ENCODE measurements at places on chromosomes 2 and 18.
A peak's percentile ranks its signal among the peaks of the same experiment; 100 is the strongest.

DNA sequence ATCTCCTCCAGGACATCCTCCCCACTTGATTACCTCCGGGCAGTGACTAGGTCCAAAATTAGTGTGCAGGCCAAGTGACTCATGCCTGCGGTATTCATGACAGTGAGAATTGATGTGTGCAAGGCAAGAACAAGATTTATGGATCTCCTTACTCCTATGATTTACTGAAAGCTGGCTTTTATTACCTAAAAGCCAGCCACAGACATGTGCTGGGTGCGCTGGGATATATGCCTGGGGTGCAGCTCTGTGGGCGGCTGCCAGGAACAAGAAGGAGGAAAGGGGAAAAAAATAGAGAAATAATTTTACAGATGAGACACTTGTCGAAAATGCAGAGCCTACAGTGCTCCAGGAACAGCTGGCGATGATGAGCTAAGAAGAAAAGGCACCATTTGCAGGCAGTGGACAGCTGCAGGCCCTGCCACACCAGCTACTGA lies 359.3 kb downstream of the CMPK2 start:
- no peak overlapping the region for H3K27ac ChIP-seq
- no peak for DNase-seq
- no peaks in the 10 kb centered on the region for H3K36me3 ChIP-seq
- no peak overlapping the region for H3K4me3 ChIP-seq

DNA sequence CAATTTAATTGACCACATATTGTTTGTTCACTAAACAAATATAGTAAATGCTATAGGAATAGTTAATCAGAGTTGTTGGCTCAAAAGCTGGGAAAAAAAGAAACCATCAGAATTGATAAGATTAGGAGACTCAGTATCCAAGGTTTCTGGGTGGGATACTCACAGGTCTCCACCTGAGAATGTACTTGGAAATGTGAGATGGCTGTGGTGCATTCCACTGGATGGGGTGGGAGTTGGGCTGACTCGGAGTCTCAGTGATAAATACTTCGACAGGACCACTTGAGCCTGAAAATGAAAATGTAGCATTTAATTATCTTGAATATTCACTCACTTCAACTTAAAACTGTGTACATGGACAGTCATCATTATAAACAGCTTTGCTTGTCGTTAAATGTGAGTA lies 21.2 kb downstream of the FN1 start:
- no peaks in the 10 kb centered on the region for H3K4me1 ChIP-seq
- no peaks in the 10 kb centered on the region for H3K36me3 ChIP-seq
- no peak overlapping the region for H3K4me3 ChIP-seq
- DNase-seq = no peak
- no peak overlapping the region for H3K27ac ChIP-seq
- no peaks in the 10 kb centered on the region for H3K27me3 ChIP-seq

DNA sequence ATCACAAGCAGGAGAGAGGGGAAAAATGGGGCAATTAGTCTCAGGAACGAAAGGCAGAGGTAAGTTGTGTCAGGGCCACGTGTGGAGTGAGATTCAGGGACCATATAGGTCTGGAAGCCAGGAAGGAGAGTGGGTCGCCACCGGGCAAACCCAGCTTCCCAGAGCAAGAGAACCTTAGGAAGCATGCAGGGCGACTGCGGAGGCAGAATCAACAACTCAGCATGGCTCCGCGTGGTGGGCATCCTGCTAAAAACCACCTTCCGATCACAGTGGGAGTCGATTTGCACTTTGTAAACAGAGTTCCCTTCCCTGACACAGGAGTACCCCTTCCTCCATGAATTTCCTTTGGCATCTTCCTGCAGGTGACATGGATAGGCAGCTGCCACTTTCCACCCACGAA lies 114.6 kb downstream of the TTC32 start:
- H3K27me3 ChIP-seq = no peaks in the 10 kb centered on the region
- no peaks in the 10 kb centered on the region for H3K4me1 ChIP-seq
- no peak overlapping the region for H3K4me3 ChIP-seq
- no peak overlapping the region for H3K27ac ChIP-seq
- no peaks in the 10 kb centered on the region for H3K36me3 ChIP-seq
- DNase-seq = no peak

DNA sequence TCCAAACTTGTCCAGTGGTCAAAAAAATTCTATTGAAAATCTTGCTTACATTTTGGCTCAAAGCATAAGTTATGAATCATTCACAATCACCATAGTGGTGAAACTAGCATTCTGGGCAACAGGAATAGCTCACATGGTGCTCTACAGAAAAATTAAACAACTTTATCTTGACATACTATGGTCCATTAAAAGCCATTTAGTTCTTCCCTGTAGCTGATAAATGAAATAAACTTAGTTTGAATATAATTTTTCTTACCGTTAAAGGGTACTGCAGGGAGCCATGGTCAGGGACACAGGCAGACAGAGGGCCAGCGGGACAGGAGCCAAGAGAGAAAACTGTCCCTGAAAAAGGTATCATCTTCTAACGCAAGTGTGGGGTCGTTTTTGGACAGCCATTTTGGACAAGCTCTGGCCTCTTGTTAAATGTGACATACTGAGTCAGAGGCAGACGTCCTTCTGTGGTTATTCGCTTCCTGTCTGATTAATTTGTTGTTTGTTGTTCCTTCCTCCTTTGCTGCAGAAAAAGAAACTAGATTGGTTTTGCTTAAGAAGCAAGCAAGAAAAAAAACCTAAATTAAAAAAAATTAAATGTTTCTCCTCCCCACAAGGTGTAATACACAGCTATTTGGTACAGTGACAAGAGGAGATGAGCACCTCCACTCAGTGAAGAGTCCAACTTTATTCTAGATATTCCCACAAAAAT lies at the start of gene WIPF1:
TSS of gene WIPF1 (minus strand) at position 460 of the 703 bp plus-strand sequence. CDS start 12,231 bp downstream, outside the sequence.
- H3K36me3 ChIP-seq = no peaks in the 10 kb centered on the region
- H3K27ac ChIP-seq = peak within 1 kb of the TSS; percentile 82
- DNase-seq = peak; percentile 70
- H3K4me3 ChIP-seq = no peak within 1 kb of the TSS
- H3K4me1 ChIP-seq = peaks cover 38% of the 10 kb centered on the region
- H3K27me3 ChIP-seq = no peaks in the 10 kb centered on the region

- H3K4me1 ChIP-seq = peaks cover 4% of the 10 kb centered on the region
- no peaks in the 10 kb centered on the region for H3K27me3 ChIP-seq
- no peak overlapping the region for H3K4me3 ChIP-seq
- no peak overlapping the region for H3K27ac ChIP-seq
- DNase-seq = no peak
Measured at GRCh38 chr2:151267537-151267936, 5.9 kb upstream of the RBM43 start.

DNA sequence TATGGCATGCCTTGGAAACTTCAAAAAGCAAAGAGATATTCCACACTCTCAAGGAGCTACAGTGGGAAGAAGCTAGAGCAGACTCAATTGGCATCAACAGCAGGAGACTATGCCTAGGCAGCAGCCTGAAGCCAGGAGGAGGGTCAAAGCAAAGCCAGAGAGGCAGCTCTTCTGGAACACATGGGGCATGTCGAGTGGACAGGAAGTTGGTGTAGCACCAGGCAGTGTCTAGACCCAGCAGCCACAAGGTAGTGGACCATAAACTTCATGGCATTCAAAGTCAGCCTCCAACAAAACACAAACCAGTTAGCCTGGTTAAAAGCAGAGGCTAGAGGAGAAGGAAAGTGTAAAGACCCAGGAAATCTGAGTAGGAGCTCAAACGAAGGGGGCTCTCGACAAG lies 311.2 kb upstream of the PKDCC start:
- no peak for DNase-seq
- H3K4me3 ChIP-seq = no peak overlapping the region

DNA sequence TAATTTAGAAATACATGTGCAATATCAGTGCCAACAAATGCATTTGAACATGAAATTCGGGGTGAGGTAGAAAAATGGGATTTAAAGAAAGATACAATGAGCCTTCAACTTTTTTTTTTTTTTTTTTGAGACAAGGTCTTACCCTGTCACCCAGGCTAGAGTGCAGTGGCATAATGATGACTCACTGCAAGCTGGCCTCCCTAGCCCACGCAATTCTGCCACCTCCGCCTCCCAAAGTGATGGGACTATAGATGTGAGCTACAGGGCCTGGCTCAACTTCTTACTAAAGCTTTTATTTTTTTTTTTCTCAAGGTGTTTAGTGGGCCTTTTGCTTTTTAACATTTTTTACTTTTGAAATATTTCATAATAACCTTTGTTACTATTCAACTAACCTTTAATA lies 365.6 kb downstream of the LRRTM4 start:
- no peak for DNase-seq
- no peaks in the 10 kb centered on the region for H3K4me1 ChIP-seq
- H3K4me3 ChIP-seq = no peak overlapping the region
- H3K27ac ChIP-seq = no peak overlapping the region
- no peaks in the 10 kb centered on the region for H3K27me3 ChIP-seq

DNA sequence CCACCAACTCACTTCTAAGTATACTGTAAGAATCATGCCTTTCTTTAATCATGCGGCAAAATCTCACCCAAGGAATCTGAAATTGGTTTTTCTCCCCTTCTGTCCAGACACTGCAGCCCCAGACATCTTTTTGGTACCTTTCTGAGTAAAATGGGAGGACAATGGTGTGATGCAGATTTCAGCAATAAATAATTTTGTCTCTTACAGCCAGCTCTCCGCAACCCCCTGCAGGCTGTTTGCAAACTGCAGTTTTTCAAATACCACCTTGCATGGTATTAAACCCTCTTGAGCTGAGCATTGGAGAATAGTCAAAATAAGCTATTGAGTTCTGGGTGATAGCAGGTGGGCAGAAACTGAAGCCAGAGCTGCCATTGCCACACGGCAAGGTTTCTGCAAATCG lies 32.2 kb downstream of the GPR39 start:
- no peak overlapping the region for H3K4me3 ChIP-seq
- no peak for DNase-seq
- H3K27me3 ChIP-seq = no peaks in the 10 kb centered on the region
- H3K36me3 ChIP-seq = no peaks in the 10 kb centered on the region

DNA sequence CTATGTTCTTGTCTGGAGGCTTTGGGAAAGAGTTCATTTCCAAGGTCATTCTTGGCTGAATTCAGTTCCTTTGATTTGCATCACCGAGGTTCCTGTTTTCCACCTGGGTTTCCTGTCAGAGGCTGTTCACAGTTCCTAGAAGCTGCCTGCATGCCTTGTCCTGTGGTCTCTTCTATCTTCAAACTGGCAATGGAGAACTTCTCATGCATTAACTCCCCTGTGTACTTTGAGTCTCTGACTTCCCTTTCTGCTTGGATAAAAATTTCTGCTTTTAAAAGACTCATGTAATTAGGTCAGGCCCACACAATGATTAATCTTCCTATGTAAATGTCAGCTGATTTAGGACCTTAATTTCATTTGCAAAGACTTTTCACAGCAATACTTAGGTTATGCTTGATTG lies 499.3 kb upstream of the FANCL start:
- H3K4me3 ChIP-seq = no peak overlapping the region
- no peak overlapping the region for H3K27ac ChIP-seq
- H3K27me3 ChIP-seq = no peaks in the 10 kb centered on the region
- DNase-seq = no peak
- H3K36me3 ChIP-seq = no peaks in the 10 kb centered on the region
- no peaks in the 10 kb centered on the region for H3K4me1 ChIP-seq

DNA sequence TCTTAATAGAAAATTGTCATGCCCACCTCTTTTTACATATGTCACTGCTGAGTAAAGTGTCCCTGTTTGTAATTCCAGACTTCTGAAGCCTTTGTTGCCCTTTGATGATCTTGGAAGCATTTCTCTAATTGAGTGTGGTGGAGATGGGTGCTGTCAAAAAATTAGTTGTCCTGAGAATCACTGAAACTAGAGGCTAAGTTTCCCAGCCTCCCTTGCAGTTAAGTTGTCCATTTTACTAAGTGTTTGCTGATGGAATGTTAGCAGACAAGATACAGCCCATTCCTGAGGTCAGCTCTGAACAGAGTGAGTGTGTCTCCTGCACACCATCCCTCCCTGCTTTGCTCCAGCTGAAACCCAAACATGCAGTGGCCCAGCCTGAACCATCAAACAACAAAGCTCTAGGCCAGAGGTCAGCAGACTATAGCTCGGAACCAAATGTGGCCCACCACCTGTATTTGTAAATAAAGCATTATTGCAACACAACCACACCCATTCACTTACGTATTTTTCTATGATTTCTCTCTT lies 28.1 kb upstream of the TMEM177 start:
- H3K4me1 ChIP-seq = no peaks in the 10 kb centered on the region
- H3K27ac ChIP-seq = no peak overlapping the region
- no peaks in the 10 kb centered on the region for H3K27me3 ChIP-seq
- no peaks in the 10 kb centered on the region for H3K36me3 ChIP-seq
- DNase-seq = no peak

GRCh38 chr2:241015439-241015838 lies 17.0 kb downstream of the SNED1 start:
- peak; percentile 19 for DNase-seq
- no peak overlapping the region for H3K4me3 ChIP-seq
- no peaks in the 10 kb centered on the region for H3K27me3 ChIP-seq
- H3K4me1 ChIP-seq = peaks cover 3% of the 10 kb centered on the region
